ENCODE measurements at places on chromosomes 2 and 18.

GRCh38 chr2:217683106-217683870, 319.5 kb downstream of the TNS1 start:
- no peak for DNase-seq

- DNase-seq = no peak
Observed at GRCh38 chr2:51997571-51997970, 965.6 kb upstream of the NRXN1 start.

- no peak for DNase-seq
Observed at GRCh38 chr2:222728621-222729020, 57.2 kb downstream of the MOGAT1 start.

DNA sequence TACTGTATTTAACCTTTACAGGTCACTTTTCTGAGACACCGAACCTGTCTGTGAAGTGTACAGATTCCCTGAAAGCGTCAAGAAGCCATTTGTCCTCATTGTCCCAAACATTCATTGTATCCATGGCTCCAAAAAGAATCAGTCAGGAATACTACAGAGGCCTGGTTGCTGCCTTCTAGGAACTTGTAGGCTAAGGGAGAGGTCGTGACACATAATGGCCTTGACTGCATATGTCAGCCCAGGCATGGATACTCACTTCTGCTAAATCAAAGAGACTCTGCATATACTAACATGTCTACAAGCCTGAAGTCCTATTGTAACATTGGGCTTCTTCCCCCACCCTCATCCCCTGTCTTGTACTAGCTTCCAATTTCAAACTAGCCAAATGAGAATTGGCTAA, 40.2 kb downstream of the ONECUT2 start:
- no peak for DNase-seq

- DNase-seq = no peak
Observed at GRCh38 chr18:21100146-21100545, 11.5 kb downstream of the ROCK1 start.

DNA sequence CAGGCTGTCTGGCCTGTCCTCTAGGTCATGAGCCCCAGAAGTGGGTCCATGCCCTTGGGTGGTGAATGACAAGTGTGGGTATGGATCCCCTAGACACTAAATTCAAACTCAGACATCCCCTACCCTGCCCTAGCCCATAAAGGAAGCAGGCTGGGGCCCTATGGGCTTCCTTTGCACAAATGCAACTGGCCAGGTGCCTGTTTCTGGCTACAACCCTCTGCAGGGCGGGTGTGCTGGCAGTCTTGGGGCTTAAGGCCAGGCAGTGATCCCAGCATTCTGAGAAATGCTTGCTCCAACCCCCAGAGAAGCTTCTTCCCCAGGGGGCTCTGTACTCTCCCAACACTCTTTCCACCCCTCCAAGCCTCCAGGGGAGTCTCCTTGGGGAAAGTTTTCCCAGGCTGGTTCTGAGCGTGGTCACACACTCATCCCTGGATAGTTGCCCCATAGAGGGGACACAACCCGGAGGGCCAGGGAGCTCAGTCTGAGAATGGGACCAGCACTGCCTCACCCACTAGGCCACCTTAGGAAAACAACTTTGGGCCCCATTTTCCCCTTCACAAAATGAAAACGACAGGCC, 16.6 kb upstream of the ASPRV1 start:
- no peak for DNase-seq

GRCh38 chr18:54700580-54700979, 109.5 kb downstream of the DYNAP start:
- no peak for DNase-seq

- no peak for DNase-seq
Observed at GRCh38 chr2:227191367-227191766, 26.9 kb downstream of the COL4A3 start.

- no peak for DNase-seq
Observed at GRCh38 chr2:25772078-25772477, 98.7 kb upstream of the DTNB start.

DNA sequence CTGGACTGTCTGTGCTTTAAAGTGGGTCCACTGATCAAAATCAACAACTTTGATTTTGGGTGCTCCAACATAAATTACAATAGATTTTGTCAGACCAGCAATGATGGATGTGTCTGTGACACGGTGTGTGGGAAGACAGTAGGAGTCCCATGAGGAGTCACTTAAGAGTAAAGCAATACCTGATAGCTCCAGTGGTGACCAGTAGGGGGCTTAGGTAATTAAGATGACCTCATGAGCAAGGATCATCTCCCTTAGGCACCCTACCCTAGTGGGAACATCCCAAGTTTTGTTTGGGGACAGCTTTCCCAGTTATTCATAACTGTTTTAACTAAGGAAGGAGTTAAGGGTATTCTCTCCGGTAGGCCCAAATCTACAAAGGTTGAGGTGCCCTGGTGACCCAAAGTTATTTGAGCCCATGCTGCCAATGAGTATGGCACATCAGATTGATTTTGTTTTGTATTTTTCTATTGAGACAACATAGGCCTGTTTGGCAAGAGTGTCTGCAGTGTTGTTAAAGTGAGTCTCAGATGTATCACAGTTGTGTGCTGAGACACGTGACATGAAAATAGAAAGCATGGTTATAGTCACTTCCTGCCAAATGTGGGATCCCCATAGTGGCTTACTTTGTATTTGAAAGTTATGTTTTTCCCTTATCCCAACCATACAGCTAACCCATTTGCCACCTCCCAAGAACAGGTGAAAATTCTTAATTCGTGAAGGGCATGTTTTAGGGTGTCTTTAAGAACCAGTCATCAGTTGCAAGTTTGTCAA, 1337.6 kb upstream of the SLC39A10 start:
- DNase-seq = no peak

DNA sequence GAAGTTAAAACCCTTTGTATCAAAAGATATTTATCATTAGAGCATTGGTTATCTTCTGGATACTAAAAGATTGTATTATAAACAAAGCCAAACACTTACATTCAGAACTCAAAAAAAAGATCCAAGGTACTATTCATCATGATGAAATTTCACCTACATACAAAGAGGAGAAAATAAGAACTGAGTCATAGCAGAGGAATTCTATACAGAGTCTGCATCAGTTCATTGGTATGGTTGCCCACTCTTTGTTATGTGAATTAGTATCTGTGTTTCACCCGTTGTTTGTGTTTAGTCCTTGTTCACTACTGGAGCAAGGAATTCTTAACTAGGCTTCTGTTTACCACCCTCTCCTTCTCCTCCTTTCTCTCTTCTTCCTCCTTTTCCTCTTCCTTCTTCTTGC, 157.9 kb downstream of the LNPK start:
- DNase-seq = no peak

DNA sequence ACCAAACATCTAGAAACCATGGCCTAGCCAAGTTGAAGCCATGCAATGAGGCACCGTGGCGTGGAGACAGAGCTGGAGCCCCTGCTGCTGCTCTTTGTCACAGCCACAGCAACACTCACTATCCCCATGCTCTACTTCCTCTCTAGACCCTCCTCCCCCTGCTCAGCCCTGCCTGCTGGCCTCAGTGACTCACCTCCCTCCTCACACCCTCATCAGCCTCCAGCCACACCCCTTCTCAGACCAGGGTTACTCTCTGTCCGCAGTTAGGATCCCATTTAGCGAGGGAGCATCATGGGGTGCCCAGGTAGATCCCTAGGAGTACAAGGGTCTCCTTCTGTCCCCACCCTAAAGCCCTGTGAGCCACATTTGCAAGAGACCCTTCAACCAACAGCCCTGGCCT, 25.4 kb upstream of the SOX11 start:
- no peak for DNase-seq

Measured in stimulated activated CD4-positive, alpha-beta T cell treated with anti-CD3 and anti-CD28 coated beads, Interleukin-15, amount 100 ng/mL, for 1 hour (primary cell).